Iris pigment epithelial cell (primary cell): ENCODE measurements at places on chromosomes 13 and 19.

DNA sequence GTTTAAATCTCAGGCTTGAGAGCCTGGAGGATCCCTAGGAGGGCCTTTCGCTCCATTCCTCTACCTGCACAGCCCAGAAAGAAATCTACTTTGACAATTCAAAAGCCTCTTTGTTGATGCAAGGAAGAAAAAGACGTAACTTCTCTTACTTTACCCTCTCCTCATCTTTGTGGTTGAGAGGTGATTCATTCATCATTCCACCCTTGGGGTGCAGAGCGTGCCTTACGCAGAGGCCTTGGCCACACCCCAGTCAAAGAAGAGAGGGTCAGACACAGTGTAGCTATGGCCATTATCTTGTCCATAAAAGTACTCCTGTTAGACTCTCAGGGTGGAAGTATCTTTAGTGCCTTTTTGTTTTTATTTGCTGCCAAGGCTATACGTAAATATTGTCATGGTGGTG is 184.0 kb downstream of the IRS2 start:
- peak; percentile 70 for DNase-seq

- no peak for DNase-seq
Observed at GRCh38 chr13:35285677-35286076, 190.8 kb downstream of the MAB21L1 start.

DNA sequence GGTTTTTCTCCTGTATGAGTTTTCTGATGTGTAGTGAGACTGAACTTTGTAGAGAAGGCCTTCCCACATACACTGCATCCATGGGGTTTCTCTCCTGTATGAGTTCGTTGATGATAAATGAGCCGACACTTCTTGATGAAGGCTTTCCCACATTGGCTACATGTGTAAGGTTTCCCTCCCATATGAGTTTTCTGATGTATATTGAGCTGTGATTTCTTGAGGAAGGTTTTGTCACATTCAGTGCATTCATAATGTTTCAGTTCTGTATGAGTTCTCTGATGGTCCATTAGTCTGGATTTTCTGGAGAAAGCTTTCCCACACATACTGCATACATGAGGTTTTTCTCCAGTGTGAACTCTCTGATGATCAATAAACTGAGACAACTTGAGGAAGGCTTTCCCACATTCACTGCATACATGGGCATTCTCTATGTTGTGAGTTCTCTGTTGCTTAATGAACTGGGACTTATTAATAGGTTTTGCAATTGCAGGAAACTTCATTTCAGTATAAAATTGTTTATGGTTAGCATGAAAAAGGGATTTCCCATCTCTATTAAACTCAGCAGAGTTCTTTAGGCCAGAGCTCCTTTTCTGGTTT is 7.5 kb upstream of the ZNF350 start:
- DNase-seq, result no peak

DNA sequence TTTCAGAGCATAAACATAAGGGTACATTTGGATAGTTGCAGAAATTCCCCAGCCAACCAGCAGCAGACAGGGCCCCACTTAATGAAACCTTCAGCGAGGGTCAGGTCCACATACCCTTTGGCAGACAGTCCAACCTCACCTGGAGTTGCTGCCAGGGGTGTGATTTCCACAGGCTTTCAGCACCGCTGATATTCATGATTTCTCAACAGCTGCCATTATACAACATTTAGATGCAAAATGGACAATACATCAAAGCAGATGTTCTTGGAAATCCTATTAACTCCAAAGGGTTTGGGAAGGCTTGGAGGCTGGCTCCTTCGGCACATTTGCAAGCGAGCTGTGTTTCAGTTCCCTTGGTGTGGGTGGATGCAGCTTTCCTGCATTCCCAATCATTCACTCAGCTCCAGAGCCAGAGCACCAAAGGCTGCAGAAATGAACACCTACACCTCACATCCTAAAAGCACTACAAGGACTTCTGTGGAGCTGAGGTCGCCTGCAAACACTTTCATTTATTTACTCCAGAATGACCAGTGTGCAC is 147.2 kb upstream of the VSTM2B start:
- no peak for DNase-seq

DNA sequence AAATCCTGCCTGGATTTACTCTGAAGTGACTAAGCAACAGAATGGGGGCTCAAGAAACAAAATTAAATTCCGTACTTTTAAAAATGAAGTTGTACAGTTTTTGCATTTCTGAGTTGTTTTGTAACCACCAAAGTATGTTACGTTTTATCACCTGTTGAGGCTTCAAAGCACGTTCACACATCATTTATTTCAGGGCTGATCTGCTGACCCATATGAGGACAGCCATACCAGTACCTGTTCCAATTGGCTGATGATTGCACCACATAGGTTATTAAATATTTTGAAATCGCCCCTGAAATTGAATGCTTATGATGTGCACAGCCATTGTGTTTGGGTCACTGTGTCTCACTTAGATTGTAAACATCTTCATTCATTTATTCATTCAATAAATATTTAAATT is 72.0 kb upstream of the FLT1 start:
- DNase-seq, result no peak

- no peak for DNase-seq
Observed at GRCh38 chr19:11982526-11982925, 17.7 kb downstream of the ZNF763 start.

DNA sequence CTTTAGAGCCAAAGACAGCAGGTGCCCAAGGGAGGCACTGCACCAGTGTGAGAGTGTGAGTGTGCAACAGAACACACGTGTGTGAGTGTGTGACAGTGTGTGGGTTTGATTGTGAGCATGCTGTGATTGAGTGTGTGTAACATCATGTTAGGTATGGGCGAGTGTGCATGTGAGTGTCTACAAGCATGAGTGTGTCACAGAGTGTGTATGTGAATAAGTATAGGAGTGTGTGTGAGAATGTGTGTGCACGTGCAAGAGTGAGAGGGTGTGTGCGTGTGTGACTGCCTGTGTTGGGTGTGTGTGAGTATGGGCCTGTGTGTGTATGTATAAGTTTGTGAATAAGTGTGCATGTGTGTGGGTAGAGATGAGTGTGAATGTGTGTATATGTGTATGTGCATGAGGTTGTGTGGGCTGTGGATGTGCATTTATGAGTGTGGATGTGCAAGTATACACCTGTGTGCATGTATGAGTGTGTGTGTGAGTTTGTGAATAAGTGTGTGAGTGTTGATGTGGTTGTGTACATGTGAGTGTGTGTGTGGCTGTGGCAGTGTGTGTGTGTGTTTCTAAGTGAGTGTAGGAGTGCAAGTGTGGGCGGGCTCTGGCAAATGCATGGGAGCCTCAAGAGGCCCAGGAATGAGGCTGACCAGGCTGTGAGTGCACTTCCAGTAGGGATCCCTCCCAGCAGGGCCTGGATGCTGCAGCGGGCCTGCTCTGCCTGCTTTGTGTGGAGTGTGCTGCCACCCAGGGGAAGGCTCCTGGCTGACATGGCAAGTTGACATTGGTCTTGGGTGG is 198.4 kb downstream of the COL4A1 start:
- peak; percentile 92 for DNase-seq

- DNase-seq, result peak; percentile 54
Observed at GRCh38 chr13:28100150-28101121, at the start of gene FLT3. Gene FLT3 (minus strand): TSS chr13:28100576. CDS start chr13:28100510, 66 bp downstream.

DNA sequence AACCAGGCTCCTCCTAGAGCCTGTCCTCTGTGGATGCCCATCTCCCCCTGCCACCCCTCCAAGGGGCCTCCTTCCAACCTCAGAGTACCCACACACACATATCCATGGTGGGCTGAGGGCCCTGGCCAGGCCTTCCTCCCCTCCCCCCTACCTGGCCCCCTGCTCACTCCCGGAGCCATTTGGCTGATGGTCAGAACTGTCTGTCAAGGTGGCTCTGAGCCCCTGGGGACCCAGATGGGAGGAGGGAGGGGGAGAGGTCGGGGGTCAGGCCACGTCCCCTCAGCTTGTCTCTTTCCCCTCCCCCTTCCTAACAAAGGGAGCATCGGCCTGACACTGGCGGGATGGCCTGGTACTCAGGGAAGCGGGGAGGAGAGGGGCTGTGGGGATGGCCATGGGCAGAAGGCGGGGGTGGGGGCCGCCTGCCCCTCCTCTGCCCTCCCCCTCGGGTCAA is 18.7 kb upstream of the POU2F2 start:
- no peak for DNase-seq

- DNase-seq, result peak; percentile 36
Observed at GRCh38 chr19:20247016-20247683, 80.1 kb downstream of the ZNF486 start.

DNA sequence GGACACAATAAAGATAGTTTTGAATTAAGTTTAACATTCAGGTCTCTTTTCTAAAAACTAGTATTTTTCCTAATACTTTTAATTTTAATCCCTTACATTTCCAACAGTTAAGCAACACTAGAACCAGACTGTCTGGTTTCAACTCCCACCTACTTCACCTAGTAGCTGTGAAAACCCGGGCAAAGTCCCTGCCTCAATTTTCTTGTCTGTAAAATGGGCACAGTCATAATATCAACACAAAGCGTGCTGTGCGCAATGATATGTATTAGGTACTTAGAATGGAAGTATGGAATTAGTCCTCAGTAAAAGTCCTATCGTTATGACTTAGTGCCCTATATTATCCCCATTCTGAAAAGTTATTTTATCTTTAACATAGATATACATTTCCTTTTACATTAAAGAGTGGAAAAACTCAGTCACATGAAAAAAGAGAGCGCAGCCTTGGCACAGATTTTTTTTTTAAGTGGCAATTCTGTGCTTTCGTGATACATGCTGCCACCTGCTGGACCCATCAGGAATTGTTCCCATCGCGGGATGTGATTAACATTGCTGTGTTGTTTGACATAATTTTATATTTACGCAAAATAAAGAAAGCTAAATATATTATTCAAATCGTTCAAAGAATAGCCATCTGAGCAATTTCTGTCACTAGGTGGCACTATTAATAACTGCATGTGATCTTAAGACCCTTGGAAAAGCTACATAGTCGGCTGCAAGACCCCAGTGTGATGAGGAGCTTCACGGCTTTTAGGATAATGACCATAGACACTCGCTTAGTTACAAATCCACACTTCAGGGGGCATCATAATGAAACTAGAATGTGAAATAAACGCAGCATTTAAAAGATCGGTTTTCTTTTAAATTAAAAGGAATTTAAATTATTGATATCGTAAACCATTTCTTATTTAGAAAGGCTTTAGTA is 59.9 kb downstream of the LIG4 start:
- peak; percentile 50 for DNase-seq

DNA sequence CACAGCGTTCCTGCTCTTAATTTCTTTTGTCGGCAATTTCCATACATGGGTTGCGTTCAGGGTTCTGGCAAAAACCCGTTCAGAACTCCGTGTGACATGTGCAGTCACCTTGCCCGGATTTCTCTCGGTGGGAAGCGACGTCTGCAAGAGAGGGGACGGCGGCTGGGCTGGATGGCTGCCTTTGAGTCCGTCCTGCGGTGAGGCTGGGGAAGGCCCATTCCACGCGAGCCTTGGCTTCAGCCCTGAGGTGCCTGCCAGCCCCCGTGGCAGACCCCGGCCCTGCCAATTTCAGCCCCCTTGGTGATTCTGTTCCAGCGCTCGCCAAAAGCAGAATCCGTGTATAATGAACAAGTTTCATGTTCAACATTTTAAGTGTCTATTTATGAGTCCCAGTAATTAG is 72.6 kb upstream of the TSHZ3 start:
- no peak for DNase-seq

- DNase-seq, result no peak
Observed at GRCh38 chr13:60174113-60174512, 10.4 kb upstream of the DIAPH3 start.

- no peak for DNase-seq
Observed at GRCh38 chr13:109642358-109642757, 144.0 kb downstream of the IRS2 start.

DNA sequence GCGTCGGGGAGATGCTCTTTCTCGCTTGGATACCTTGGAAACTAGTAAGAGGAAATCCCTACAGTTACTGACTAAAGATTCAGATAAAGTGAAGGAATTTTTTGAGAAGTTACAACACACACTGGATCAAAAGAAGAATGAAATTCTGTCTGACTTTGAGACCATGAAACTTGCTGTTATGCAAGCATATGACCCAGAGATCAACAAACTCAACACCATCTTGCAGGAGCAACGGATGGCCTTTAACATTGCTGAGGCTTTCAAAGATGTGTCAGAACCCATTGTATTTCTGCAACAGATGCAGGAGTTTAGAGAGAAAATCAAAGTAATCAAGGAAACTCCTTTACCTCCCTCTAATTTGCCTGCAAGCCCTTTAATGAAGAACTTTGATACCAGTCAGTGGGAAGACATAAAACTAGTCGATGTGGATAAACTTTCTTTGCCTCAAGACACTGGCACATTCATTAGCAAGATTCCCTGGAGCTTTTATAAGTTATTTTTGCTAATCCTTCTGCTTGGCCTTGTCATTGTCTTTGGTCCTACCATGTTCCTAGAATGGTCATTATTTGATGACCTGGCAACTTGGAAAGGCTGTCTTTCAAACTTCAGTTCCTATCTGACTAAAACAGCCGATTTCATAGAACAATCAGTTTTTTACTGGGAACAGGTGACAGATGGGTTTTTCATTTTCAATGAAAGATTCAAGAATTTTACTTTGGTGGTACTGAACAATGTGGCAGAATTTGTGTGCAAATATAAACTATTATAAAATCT is 2.7 kb upstream of the KCNRG start:
- DNase-seq, result peak; percentile 78

- DNase-seq, result peak; percentile 99
Observed at GRCh38 chr13:108463340-108463739, 166.1 kb upstream of the MYO16 start.

DNA sequence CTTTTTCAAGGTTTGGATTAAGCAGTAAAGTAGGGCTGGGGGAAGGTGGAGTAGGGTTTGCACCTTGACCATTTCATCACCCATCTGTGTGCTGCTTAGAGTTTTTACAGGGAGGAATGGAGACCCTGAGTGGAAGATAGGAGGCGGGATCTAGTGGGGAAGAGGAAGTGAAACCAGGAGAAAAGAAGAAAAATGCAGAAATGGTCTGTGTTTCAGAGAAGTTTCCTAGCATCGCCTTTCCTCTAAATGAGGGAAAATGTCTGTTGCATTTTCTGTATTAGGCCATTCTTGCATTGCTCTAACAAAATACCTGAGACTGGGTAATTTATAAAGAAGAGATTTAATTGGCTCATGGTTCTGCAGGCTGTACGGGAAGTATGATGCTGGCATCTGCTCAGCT is 64.1 kb downstream of the TPT1 start:
- DNase-seq, result no peak

DNA sequence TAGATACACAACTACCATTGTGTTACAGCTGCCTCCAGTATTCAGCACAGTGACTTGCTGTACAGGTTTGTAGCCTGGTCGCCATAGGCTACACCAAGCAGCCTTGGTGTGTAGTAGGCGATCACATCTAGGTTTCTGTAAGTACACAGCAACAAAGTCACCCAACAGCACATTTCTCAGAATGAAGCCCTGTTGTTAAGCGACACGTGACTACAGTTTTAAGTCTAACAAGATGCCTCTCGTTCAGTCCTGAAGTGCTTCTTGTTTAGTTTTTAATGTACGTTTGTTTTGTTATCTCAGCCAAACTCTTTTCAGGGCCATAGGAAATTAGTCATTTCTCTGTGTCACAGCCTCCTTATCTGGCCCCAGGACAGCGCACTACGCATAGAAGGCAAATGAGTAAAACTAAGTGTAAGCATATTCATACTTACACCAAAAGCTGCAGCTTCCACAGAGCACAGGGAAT is 50.0 kb upstream of the GPR183 start:
- peak; percentile 90 for DNase-seq

- no peak for DNase-seq
Observed at GRCh38 chr19:40261631-40262030, 23.5 kb downstream of the AKT2 start.
